ENCODE measurements at places on chromosomes 1 and 21.

GRCh38 chr1:1398677-1399186, 403 bp downstream of the CCNL2 start:
- no peak for DNase-seq

GRCh38 chr1:236659792-236660587, 26.3 kb upstream of the ACTN2 start:
- no peak for DNase-seq

GRCh38 chr1:184210862-184211261, 159.3 kb downstream of the TSEN15 start:
- DNase-seq, result no peak

GRCh38 chr1:48048980-48049379, 51.8 kb upstream of the TRABD2B start:
- no peak for DNase-seq

DNA sequence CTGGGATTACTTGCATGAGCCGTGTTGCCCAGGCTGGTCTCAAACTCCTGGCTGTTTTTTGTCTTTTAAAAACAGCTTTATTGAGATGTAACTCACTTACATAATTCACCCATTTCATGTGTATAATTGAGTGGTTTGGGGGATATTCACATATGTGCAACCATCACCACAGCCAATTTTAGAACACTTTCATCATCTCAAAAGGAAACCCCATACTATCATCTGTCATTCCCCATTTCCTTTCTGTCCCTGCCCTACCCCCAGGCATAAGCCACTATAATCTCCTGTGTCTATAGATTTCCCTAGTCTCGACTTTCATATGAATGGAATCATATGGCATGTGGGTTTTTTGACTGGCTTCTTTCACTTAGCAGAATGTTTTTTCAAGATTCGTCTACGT, 43.3 kb downstream of the GPR137B start:
- no peak for DNase-seq

GRCh38 chr1:168774241-168774640, 45.2 kb upstream of the DPT start:
- DNase-seq, result no peak

DNA sequence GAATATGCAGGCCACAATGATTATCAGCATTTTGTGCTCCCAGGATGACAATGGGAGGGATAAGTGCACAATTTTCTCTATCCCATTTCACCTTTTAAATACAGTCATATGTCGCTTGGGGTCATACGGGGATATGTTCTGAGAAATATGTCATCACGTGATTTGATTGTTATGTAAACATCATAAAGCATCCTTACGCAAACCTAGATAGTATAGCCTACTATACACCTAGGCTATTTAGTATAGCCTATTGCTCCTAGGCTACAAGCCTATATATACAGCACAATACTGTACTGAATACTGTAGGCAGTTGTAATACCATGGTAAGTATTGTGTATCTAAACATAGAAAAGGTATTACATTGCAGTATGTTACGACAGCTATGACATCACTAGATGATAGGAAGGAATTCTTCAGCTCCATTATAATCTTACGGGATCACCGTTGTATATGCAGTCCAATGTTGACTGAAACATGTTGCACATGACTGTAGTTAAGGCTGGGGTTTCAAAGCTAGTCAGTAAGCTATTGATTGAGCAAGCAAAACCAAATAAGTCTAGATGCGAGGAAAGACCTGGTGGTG, 18.9 kb downstream of the RUSC1 start:
- no peak for DNase-seq

DNA sequence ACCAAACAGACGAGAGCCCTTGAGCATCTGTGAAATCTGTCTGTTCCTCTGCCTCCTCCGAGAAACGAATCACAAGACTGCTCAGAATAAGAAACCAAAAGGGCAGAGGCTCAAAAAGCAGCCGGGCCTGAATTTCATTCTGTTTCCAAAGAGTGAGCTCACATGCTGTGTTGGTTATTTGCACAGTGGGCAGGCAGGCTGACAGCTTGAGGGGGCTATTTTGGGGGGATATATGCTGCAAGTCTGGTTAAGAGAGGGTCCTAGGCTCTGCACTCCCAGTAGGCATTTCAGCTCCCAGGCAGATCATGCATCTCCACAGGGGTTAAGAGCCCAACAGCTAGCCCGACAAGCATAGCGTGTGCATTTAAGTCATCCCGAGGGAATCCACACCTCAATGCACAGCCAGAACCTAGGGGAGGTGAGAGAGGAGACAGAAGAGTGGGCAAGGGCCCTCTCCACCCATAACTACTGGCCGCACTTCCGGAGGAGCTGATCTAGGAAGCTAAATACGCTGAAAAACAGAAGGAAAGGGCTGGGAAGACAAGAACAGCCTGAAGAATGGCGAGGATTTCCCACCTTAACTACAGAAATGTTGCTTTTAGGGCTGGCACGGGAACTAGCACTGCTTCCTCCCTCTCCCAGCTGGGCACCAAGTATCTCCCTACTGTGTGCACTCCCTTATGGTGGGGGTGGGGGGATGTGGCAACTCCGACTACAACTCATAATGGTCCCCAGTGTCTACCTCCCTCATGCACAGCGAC, 3.7 kb downstream of the PGBD5 start:
- DNase-seq, result no peak

DNA sequence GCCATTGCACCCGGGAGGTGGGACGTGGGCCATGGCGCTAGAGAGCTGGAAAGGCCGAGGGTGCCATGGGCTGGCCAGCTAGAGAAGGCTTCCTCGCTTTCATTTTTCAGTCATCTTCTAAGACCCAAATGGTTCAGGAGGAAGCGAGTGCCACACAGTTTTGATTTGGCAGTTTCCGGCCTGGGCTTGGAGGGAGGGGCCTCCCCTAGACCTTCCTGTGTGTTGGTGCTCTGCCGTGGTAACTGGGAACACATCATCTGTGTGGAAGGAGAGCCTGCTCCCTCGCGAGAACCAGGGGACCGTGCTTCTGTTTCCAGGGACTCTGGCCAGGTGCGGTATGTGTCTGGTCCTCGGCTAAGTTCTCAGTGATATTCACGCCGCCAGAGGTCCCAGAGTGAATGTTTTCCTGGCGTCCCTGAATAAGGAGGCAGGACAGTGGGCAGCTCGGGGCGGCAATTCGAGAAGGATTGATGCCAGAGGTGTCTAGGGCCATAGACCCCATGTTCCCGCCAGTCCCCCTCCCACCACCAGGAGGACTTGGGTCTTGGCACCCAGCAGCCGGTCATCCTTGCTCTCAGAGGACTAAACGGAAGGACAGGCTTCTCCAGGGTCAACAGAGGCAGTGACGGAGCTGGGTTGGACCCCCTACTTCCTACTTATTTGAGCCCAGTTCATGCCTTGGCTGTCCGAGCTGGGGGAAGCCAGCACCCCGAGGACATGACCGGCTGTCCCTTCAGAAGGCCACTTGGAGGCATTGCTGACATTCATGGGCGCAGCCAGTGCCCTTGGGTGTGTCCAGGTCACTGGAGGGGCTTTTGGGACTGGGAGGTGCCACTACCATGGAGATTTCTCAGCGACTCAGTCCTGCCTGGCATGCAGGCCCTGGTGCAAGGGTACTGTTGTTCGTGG, 2.7 kb upstream of the NPHP4 start:
- DNase-seq, result no peak

GRCh38 chr1:185595835-185596667, 138.1 kb upstream of the HMCN1 start:
- DNase-seq, result no peak
